ENCODE measurements at places on chromosomes 5 and 9.

DNA sequence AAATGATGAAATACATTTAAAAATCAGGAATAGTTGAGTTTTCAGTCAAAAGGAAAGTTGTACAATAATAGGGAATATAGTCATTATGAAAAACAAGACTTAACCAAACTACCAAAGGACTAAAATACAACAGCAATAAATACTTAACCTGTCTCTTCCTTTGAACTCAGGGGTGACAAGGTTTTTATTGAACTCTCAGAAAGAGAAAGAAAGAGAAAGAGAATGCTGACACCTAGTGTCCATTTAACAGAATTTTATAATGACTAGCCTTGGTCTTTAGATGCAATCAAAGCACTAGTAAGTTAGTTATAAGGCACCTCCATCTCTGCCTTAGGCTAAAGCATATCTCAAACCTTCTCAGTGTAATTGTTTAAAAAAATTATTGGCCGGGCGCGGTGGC lies 47.5 kb downstream of the UIMC1 start:
- DNase-seq = no peak

DNA sequence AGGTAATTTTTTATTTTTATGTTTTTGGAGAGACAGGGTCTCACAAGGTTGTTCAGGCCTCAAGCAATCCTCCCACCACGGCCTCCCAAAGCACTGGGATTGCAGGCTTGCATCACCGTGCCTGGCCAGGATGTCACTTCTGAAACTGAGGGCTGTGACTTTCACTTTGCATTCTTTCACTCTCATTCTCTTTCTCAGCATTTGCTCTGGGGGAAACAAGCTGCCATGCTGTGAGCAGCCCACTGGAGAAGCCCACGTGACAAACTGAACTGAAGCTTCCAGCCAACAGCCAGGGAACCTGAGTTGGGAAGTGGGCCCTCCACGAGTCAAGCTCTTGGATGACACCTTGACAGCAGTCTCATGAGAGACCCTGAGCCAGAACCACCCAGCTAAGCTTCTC lies 109.4 kb downstream of the C5orf15 start:
- DNase-seq = no peak

GRCh38 chr5:140925806-140926442 lies at the start of gene PCDHAC1:
PCDHAC1 (plus strand) TSS chr5:140926299; CDS start chr5:140926893, 594 bp downstream.
- DNase-seq = no peak

DNA sequence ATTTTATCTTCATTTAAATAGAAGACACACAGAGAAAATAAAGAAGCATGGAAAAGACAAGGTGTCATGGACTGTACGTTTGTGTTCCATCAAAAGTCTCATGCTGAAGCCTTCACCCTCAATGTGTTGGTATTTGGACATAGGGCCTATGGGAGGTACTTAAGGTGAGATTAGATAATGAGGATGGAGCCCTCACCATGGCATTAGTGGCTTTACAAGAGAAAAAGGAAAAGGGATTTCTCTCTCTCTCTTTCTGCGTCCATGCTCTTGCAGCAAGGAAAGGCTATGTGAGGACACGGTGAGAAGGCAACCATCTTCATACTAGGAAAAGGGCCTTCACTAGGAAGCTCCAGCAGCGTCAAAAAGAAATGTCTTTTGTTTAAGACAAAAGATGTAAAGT lies 797.0 kb upstream of the CDH10 start:
- DNase-seq = no peak

GRCh38 chr5:4028384-4028783 lies 432.8 kb downstream of the IRX1 start:
- no peak for DNase-seq

DNA sequence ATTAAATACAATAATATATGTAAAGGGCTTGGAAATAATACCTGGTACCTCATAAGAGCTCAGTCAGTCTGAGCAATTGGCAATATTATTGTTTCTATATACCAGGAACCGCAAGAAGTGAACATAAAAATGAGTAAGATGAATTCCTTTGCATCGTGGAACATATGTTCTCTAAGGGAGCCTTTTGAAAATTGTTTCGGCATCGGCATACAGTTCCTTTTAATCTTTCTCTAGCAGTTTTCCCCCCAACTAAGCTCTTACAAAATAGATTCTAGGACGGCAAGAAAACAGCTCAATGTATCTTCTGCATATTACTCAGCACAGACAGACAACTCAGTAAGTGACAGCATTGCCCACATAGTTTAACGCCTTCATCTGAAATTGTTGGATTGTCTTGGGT lies 426.6 kb upstream of the WWC1 start:
- no peak for DNase-seq

GRCh38 chr5:72436796-72437471 lies 70.3 kb downstream of the ZNF366 start:
- DNase-seq = no peak

- DNase-seq = no peak
Observed at GRCh38 chr9:35164711-35165110, 2.9 kb downstream of the UNC13B start.

DNA sequence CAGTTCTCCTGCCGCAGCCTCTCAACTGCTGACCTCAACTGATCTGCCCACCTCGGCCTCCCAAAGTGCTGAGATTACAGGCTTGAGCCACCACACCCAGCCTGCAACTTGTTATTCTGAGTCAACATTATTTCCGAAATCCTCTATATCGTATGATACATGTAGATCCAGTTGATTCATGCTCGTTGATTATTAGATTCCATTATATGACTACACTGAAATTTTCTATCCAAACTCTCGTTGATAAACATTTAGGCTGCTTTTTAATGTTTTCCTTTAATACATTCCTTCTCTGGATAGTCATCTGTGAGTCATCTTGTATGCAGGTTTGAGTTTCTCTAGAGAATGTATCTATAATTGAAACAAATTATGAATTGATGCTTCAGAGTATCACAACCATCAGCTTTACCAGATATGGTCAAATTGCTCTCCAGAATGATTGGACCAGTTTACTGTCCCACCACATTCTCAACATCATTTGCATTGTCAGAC lies 4.1 kb downstream of the CDK7 start:
- DNase-seq = no peak

GRCh38 chr5:139635191-139635590 lies 13.0 kb upstream of the CXXC5 start:
- DNase-seq = no peak

GRCh38 chr5:166963596-166963995 lies 1327.8 kb upstream of the WWC1 start:
- DNase-seq = no peak

DNA sequence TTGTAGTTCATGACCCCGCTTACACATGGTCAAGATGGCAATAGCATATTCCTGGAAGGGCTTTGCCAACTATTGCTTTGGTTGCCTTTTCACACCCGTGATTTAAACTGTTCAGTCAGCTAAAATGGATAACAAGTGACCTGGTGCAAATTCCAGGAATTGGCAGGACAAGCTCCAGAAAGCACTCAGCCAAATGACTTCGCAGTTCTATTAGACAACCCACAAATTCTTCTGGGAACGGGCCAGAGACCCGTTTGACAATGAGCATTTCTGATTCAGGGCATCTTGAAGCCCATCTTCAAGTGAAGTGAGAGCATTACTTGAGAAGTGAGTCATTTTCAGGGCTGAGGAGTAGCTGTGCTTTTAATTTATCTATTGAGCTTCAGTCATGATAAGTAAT lies 165.0 kb downstream of the DROSHA start:
- DNase-seq = no peak

GRCh38 chr9:136243631-136244030 lies 2.0 kb downstream of the QSOX2 start:
- no peak for DNase-seq

GRCh38 chr5:151097820-151098767 lies 17.3 kb upstream of the TNIP1 start:
- no peak for DNase-seq

GRCh38 chr5:147963948-147964693 lies 57.8 kb upstream of the C5orf46 start:
- no peak for DNase-seq

GRCh38 chr5:43041110-43041668 lies 1.1 kb upstream of the ANXA2R start:
- peak; percentile 46 for DNase-seq

DNA sequence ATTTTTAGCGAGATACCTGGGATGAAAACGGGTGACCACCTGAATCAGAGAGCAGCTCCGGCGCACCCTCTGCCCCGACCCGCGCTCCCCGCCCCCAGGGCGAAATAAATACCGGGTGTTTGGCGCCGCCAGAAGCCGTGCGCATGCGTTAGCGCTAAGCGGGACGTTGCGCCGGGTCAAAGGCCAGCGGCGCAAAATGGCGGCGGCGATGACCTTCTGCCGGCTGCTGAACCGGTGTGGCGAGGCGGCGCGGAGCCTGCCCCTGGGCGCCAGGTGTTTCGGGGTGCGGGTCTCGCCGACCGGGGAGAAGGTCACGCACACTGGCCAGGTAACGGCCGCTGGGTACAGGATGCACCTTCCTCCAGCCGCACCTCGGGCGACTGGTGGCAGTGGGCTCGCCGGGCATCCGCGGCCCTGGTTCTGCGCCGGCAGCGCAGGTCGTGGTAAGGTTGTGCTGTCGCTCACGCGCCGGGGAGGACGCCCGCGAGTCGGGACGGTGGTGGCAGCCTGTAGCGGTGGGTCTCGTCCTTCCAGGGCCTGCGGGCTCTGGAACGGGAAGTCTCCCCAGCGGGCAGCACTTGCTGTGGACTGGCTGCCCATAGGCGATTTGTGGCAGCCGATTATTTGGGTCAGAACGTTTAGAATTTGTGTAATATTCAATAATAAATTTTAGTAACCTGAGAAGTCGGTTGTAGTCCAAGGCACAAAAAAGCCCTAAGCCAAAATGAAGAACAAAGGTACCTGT lies at the start of gene NDUFS6:
NDUFS6 (plus strand) TSS at position 186 of the 745 bp plus-strand sequence; CDS start at position 197, 11 bp downstream.
- peak; percentile 81 for DNase-seq

DNA sequence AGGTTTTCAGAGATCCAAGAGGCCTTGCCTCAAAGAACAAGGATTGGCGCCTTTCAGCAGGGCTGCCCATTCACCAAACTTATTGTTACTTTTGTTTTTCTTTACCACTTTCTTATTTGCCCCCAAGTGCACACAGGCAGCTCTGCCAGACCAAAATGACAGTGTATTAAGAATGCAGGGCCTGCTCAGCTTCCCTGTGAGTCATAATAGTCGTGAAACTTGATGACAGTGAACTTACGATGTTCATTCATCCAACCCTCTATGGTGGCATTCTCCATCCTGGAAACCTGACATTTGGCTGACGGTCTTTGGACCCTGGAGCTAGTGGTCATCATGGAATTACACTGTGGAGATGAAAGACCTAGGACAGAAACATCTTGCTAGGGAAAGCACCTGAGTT lies 44.3 kb downstream of the UBE2QL1 start:
- DNase-seq = no peak

DNA sequence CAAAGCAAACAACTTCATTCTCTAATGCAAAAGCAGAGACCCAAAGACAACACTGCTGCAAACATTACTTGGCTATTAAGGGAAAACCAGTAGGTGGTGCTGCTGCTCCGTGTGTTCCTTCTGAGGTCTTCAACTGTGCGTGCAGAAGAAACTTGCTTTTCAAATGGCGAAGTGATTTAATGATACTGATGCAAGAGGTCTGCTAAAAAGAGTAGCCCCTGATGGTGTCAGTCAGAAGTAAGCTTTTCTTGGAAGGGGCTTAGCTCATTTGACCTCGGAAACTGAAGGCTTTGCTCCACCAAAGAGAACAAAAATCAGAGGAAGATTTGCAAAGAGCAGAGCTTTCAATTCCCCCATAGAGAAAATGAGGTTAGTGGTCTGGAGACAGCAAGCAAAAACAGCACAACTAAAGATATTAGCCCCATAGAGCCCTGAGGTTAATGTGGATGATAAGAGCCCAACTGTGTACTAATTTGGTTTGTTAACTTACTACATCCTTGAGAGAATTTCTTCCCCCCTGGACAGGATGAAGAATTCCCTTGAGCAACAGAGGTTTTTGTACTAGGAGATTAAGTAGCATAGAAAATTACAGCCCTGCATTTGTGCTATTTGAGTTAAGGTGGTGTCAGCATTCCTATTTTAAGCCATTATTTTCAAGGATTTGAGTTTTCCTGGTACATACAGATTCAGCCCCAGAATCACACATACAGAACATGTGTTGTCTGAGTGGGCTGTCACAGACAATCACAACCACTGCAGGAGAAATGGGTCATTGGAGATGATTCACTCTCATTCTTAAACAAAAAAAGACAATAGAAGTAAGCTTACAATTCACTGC lies 153.2 kb upstream of the C9orf72 start:
- DNase-seq = peak; percentile 9

DNA sequence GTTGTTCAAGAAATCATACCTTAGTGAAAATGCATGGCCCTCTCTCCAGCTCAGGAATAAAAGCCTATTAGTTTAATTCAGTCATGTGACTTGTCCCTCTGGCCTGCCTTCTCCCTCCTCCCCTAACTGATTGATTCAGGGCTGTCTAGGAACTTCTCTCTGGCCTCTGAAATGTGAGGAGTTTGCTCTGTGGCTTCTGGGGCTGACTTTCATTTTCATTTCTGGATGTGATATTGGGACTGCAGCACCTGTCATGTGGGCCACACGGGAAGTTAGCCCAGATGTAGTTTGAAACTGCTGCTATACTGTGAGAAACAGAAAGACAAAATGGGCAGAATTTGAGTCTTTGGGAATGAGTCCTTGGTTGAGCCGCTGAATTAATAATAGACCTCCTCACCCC lies 44.8 kb downstream of the PARP8 start:
- DNase-seq = peak; percentile 84

DNA sequence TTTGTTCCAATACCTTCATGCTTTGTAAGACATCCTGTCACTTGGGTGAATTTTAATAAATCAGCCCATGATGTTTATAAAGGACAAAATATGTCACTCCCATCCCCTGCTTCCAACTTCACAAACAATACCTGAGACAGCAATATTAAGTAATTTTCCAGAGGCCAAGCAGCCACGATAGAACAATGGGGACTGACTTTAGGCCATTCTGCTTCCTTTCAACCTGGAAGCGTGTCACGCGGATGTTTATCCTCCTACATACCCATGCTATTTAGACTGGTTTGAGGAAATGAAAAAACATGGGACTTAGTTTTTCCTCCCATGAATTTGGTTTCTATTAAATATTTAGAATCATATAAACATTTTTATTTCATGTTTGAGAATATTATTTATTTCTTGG lies 82.9 kb downstream of the GRAMD2B start:
- DNase-seq = no peak

GRCh38 chr5:96278981-96279380 lies 154.1 kb downstream of the PCSK1 start:
- no peak for DNase-seq

GRCh38 chr5:429453-430188 lies 13.4 kb upstream of the EXOC3 start:
- no peak for DNase-seq

DNA sequence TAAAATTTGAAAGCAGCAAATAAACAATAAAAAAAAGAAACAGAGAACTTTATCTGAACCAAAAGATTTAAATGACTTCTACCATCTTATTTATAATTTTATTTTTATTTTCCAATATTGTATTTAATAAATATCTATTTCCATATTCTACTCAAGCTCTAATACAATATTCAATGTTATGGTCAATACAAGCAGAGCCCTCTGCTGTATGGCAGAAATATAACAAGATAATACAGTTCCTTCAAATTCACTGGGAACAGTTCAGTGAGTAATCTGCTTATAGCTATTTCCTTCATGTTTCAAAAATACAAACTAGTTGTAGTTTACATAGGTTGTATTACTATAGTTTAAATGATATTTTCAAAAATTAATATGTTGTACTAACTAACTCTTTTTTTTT lies 332.7 kb downstream of the PRDM9 start:
- DNase-seq = no peak

GRCh38 chr5:102850503-102850902 lies 95.4 kb downstream of the PAM start:
- no peak for DNase-seq

Measured in CD4-positive, alpha-beta T cell (primary cell).